ENCODE measurements at places on chromosomes 4 and X.

- DNase-seq: no peak
Observed at GRCh38 chr4:2407991-2408342, 10.5 kb downstream of the ZFYVE28 start.

GRCh38 chr4:1720163-1720983, 750 bp downstream of the TMEM129 start:
- DNase-seq: no peak

DNA sequence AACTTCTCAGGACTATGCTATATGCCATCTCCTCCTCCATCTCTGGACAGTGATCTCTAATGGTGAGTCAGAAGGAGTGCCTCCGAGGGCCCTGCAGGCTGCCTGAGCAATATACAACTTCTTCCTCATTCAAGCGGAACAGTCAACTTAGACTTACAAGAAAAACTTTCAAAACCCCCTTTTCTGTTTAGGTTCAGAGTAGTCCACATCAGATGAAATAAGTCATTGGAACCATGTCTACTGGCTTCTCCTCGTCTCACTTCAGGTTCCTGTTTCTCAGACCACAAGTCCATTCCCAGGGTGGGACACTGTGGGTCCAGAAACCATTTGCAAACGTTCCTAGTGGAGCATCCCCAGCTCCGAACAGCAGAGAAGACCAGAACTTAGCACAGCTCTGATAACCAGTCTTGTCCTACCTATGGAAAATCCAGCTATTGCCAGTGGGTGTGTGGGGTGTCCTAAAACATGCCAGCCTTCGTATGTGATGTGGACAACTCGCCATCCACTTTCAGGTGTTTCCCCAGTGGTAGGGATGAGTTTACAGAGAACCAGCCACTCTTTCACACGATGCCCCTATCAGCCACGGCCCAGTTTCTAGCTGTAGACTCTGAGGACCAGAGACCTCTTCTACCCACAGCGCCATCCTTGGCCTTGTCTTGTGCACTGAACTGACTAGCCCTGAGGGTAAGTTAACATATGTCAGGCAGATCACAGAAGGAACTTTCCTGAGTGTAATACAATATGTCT, 32.7 kb upstream of the NKRF start:
- DNase-seq: no peak

GRCh38 chrX:1860936-1861594, 246.2 kb downstream of the ASMT start:
- DNase-seq: no peak

- no peak for DNase-seq
Observed at GRCh38 chr4:112889199-112889598, 160.3 kb upstream of the ANK2 start.

GRCh38 chrX:133403984-133404383, 11.3 kb downstream of the GPC4 start:
- DNase-seq: no peak

DNA sequence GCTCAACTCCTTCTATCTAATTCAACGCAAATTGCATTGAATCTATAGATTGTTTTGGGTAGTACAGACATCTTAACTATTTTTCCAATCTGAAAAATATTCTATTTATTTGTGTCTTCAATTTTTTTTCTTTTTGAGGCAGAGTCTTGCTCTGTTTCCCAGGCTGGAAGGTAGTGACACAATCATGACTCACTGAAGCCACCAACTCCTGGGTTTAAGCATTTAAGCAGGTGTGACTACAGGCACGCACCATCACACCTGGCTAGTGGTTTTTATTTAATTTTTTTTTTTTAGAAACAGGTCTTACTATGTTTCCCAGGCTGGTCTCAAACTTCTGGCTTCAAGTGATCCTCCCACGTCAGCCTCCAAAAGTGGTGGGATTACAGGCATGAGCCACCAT, 98.3 kb downstream of the GK start:
- no peak for DNase-seq

- no peak for DNase-seq
Observed at GRCh38 chr4:74157154-74157553, 764 bp upstream of the MTHFD2L start.

GRCh38 chrX:40009462-40009851, 88.3 kb downstream of the BCOR start:
- DNase-seq: no peak

DNA sequence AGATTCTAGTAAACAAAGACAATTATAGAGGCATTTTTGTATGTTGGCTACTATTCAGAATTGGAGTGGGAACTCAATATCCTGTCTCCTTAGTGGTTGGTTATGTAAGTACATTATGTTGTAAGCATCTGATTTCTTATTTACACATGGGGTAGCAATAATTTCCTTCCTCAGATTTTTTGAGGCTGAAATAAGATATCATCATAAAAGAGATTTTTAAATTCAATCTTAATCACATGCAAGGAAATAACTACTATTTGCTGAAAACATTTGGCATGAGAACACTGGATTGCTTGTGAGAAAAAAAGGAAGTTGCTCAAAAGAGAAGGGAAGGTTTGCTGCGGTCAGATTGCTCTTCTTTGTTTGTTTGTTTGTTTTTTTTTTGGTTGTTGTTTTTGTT, 437.7 kb upstream of the HS3ST1 start:
- DNase-seq: no peak

DNA sequence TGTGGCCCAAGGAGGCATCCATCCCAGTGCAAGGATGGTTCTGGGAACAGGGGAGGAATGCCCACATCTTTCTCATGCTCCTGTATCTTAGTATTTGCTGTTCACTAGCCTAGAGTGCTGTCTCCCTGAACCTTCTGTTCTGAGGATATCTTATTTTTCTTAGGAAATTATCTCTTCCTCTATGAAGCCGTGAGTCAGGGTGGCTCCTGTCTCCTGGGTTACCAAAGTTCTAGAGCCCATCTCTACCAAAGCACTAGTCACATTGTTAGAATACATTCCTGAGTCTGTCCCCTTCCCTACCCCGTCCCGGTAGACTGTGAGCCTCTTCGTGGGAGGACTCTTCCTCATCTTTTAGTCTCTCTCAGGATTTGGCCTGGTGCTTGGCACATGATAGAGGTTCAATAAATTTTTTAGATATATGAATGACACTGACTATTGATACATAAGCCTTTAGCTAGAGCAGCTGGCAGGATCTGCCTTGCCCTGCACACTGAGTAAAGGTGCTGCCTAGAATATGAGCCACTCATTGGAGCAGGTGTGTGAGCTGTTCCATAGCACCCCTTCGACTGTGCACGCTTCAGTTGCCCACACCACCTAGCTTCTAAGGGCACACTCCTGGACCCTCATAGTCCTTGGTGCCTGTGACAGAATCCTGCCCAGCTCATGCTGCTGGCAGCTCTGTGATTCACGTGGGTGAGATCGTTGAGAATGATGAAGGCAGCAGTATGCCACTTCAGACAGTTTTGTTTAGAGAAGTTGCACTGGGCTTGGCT, 13.3 kb downstream of the CXCR3 start:
- no peak for DNase-seq

- no peak for DNase-seq
Observed at GRCh38 chrX:39907964-39908661, 189.6 kb downstream of the BCOR start.

GRCh38 chr4:10185518-10186227, 69.1 kb upstream of the WDR1 start:
- DNase-seq: no peak

DNA sequence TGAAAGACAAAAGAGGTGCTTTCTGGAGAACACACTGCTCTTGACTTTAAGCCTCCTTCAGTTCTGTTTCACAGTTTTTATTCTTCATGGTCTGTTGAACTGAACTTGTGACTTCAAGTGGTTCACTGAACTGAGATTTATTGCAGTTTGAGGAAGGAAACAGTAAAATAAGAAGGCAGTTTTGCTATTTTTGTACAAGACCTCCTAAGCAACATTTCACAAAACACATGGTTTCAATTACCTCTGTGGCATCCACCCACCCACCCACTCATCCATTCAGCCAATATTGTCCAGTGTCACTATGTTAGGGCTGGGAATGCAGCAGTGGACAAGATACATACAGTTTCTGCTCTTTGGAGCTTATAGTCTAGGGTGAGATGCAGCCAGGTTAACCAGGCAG, 131.3 kb downstream of the IL1RAPL2 start:
- no peak for DNase-seq

- DNase-seq: no peak
Observed at GRCh38 chrX:15804563-15804962, 14.3 kb downstream of the ZRSR2 start.

DNA sequence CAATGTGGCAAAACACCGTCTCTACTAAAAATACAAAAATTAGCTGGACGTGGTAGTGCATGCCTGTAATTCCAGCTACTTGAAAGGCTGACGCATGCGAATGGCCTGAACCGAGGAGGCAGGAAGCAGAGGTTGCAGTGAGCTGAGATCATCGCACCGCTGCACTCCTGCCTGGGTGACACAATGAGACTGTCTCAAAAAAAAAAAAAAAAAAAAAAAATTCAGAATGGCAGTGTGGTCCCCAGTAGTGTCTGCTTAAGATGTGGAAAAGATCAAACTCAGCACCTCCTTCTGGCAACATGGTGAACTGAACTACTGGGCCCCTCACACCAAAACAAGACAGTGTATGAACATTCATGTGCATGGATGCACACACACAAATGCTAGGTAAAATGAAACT, 32.2 kb downstream of the SMS start:
- no peak for DNase-seq

DNA sequence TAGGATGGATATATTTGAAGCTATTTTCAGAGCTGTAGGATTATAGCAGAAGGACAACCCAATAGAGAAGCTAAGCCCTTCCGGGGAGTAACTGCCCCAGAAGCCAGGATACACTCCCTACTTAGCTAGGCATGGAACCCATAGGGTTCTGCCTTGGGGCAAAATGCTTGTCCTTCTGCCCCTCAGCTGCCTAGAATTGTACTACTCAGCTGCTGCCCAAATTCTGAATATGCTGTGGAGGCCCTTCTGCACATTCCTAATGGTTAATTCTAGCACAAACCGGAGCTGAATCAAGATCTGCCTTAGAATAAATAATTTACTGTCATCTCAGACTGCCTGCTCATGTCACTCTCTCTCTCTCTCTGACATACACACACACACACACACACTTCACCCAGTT, 297.7 kb upstream of the VCX3A start:
- DNase-seq: no peak

- no peak for DNase-seq
Observed at GRCh38 chr4:66059136-66059535, 388.8 kb upstream of the EPHA5 start.

- DNase-seq: no peak
Observed at GRCh38 chrX:112087545-112087944, 5.0 kb upstream of the TRPC5 start.

GRCh38 chrX:118216087-118216486, 99.5 kb upstream of the KLHL13 start:
- no peak for DNase-seq

DNA sequence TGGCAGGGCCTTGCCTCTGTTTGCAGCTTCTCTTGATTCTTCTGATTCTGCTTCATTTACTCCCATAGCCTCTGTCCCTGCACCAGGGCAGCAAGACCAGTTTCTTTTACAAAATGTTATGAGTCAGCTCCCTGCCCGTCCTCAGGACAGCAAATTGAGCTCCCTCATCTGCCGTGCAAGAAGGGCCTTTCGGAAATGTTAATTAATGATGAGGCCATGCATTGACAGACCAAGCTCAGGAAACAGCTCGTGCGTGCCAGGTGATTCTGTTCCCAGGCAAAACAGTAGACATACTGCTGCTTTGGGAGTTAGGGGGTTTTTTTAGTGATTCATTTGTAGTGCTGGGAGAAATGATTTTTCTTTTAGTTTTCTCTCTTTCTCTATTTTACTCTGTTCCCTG, 231.7 kb downstream of the FBXW7 start:
- DNase-seq: no peak

GRCh38 chr4:46016306-46016705, 107.5 kb downstream of the GABRG1 start:
- no peak for DNase-seq

- no peak for DNase-seq
Observed at GRCh38 chr4:141170671-141171070, 37.4 kb upstream of the RNF150 start.

DNA sequence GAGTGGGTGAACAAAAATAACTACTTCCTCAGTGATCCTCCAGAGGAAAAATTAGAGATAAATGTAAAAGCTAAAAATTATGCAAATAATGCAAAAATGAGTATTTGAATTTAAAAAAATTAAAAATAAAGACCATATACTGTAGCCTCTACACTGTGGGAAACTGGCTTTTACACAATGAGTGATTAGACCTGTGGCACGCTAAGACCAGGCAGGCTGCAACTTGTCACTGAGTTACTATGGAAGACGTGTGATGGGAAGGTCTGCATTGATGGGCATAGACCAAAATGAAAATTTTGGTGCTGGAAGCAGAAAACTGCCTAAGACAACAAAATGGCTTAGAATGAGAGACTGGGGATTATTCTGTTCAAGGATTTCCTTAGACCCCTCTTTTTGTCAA, 30.2 kb downstream of the BTC start:
- DNase-seq: no peak

DNA sequence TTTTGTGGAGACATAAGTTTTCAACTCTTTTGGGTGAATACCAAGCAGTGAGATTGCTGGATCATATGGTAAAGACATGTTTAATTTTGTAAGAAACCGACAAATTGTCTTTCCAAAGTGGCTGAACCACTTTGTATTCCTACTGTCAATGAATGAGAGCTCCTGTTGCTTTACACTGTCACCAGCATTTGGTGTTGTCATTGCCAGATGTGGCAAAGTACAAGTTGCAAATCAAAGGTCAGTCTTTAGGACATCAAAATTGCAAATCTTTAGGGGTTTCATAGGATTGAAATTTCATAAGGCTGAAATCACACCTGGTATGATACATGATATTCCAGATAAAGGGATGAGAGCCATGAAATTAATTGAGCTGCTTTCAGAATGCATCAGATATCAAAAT, 67.7 kb upstream of the ELOVL6 start:
- no peak for DNase-seq

GRCh38 chr4:48032721-48033120, 16.1 kb downstream of the NIPAL1 start:
- DNase-seq: no peak

DNA sequence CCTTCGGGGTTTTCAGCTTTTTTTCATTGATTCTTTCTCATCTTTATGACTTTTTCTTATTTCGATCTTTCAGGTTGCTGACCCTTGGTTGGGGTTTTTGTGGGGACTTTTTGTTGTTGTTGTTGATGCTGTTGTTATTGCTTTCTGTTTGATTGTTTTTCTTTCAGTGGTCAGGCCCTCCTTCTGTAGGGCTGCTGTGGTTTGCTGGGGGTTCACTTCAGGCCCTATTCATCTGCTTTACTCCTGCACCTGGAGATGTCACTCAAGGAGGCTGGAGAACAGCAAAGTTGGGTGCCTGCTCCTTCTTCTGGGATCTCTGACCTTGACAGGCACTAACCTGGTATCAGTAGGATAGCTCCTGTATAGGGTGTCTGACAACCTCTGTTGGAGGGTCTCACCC, 39.9 kb upstream of the PCDH18 start:
- no peak for DNase-seq

DNA sequence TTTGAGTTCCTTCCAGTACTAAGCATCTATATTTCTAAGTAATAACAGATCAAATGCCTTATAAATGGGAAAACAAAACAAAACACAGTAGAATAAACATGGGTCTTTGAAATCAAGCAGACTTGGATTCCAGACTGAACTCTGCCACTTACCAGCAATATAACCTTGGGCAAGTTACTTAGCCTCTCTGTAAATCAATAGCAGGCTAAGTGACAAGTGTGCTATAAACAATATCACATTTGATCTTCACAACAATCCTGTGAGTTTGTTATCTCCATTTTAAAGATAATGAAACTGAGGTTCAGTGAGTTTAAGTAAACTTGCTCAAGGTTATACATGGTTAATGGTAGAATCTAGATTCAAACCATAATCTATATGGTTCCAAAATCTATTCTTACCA, 165.8 kb downstream of the GPC3 start:
- no peak for DNase-seq
